ENCODE measurements at places on chromosomes 2 and 18.

DNA sequence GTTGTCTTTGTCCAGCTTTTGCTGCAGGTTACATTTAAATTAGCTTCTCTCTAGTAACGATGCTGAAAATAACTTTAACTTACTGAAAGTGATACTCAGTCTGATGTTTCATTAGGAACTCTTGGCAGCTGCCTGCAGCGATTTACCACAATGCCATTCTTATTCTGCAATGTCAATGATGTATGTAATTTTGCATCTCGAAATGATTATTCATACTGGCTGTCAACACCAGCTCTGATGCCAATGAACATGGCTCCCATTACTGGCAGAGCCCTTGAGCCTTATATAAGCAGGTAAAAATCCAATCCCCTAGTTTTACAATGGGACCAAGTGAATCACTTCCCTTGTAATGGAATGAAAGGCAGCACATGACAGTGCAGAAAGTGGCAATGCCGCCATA is 16.3 kb upstream of the MFF start:
- no peaks in the 10 kb centered on the region for H3K27me3 ChIP-seq
- H3K4me3 ChIP-seq = no peak overlapping the region

DNA sequence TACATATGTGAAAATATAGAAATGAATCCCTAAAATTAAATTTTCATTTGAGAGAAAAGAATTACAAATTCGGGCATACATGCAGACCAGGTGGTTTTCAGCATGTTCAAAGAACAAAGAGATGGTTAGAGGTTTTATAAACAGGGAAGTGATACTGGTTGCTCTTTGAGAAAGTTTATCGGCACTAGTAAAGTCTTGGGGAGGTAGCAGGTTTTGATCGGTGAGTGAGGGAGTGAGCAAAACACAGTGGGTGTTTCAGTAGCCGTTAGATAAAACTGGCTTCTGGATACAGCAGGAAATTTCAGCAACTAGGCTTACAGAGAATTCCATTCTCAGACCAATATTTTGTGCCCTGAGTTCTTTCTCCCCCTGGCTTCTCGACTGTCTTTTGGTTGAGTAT is 51.1 kb downstream of the DSC3 start:
- peaks cover 18% of the 10 kb centered on the region for H3K36me3 ChIP-seq
- DNase-seq = no peak
- H3K27me3 ChIP-seq = no peaks in the 10 kb centered on the region
- peaks cover 32% of the 10 kb centered on the region for H3K4me1 ChIP-seq

DNA sequence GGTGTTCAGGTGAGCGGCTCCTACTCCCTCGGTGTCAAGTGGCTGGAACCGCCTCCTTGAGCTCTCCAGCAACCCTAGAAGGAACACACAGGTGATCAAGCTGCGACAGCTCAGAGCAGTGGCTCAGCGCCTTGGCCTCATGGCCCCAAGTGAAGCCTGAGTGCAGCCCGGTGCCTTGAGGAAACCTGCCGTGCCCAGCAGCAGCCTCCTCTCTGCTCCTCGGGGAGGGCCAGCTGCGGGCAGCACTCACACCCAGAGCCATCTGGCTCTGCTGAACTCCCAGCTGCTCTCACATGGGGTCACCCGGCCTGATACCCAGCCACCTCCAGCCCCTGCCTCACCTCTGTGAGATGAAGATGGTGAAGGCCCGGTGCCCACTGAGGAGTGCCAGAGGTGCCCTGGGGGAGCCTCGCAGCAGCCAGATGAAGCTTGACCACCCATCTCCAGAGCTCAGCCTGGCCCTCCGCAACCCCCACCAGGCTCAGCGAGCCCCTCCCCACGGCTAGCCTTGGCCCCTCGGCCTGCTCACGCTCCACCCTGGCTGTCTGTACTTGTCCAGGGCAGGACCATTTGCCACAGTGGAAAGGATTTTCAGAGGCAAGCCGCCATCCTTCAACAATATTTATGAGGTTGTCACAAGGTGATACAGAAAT is 70.6 kb upstream of the RAB6C start:
- DNase-seq = no peak
- H3K36me3 ChIP-seq = no peaks in the 10 kb centered on the region
- no peak overlapping the region for H3K27ac ChIP-seq
- no peaks in the 10 kb centered on the region for H3K4me1 ChIP-seq

DNA sequence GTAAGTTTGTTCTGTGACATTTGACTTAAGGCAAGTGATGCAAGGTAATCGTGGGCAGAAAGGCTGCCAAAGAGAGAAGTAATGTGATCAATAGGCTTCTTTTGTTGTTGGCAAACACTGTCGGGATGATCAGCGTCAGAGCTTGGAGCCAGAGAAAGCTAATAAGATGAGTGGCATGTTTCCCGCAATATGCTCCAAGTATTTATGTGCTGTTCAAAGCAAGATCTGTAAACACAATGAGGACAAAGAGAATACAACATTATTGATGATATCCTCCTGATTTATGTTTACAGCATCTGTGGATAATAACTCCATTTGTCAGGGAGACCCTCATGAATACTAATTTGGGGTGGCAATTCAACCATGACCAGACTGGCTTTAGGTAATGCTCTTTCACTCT is 603.3 kb downstream of the TDRD15 start:
- H3K4me1 ChIP-seq = no peaks in the 10 kb centered on the region
- H3K36me3 ChIP-seq = no peaks in the 10 kb centered on the region

GRCh38 chr2:50691513-50691912 is 340.4 kb downstream of the NRXN1 start:
- no peak for DNase-seq
- H3K27me3 ChIP-seq = no peaks in the 10 kb centered on the region
- no peaks in the 10 kb centered on the region for H3K36me3 ChIP-seq
- no peak overlapping the region for H3K27ac ChIP-seq
- H3K4me1 ChIP-seq = no peaks in the 10 kb centered on the region

- H3K27ac ChIP-seq = no peak overlapping the region
- DNase-seq = no peak
- no peaks in the 10 kb centered on the region for H3K27me3 ChIP-seq
- no peak overlapping the region for H3K4me3 ChIP-seq
- peaks cover 77% of the 10 kb centered on the region for H3K36me3 ChIP-seq
Observed at GRCh38 chr2:99389946-99390345, 52.8 kb downstream of the EIF5B start.

- H3K4me3 ChIP-seq = no peak overlapping the region
- H3K36me3 ChIP-seq = no peaks in the 10 kb centered on the region
- no peak overlapping the region for H3K27ac ChIP-seq
- H3K4me1 ChIP-seq = no peaks in the 10 kb centered on the region
- DNase-seq = no peak
- peaks cover 9% of the 10 kb centered on the region for H3K27me3 ChIP-seq
Observed at GRCh38 chr2:56191617-56192016, 7.8 kb downstream of the CCDC85A start.

- no peak overlapping the region for H3K4me3 ChIP-seq
- no peaks in the 10 kb centered on the region for H3K4me1 ChIP-seq
- no peak for DNase-seq
- no peak overlapping the region for H3K27ac ChIP-seq
Observed at GRCh38 chr2:111053825-111054515, 66.7 kb upstream of the BCL2L11 start.

- no peaks in the 10 kb centered on the region for H3K27me3 ChIP-seq
- no peaks in the 10 kb centered on the region for H3K36me3 ChIP-seq
- no peak overlapping the region for H3K27ac ChIP-seq
- no peak for DNase-seq
- peaks cover 2% of the 10 kb centered on the region for H3K4me1 ChIP-seq
Observed at GRCh38 chr2:233061591-233062450, 1.7 kb downstream of the INPP5D start.

- H3K36me3 ChIP-seq = no peaks in the 10 kb centered on the region
- H3K4me3 ChIP-seq = no peak overlapping the region
- no peaks in the 10 kb centered on the region for H3K27me3 ChIP-seq
- no peak for DNase-seq
- peaks cover 11% of the 10 kb centered on the region for H3K4me1 ChIP-seq
Observed at GRCh38 chr2:130819608-130820278, 17.0 kb upstream of the ARHGEF4 start.

GRCh38 chr2:111910609-111911277 is 12.3 kb downstream of the MERTK start:
- no peaks in the 10 kb centered on the region for H3K4me1 ChIP-seq
- H3K36me3 ChIP-seq = no peaks in the 10 kb centered on the region
- H3K27me3 ChIP-seq = no peaks in the 10 kb centered on the region
- H3K4me3 ChIP-seq = no peak overlapping the region
- no peak for DNase-seq
- H3K27ac ChIP-seq = no peak overlapping the region

GRCh38 chr2:59732871-59733566 is 820.4 kb downstream of the BCL11A start:
- H3K27ac ChIP-seq = no peak overlapping the region
- no peaks in the 10 kb centered on the region for H3K27me3 ChIP-seq
- no peak overlapping the region for H3K4me3 ChIP-seq
- H3K36me3 ChIP-seq = no peaks in the 10 kb centered on the region

- no peaks in the 10 kb centered on the region for H3K4me1 ChIP-seq
- no peaks in the 10 kb centered on the region for H3K27me3 ChIP-seq
- no peak for DNase-seq
- H3K36me3 ChIP-seq = no peaks in the 10 kb centered on the region
Observed at GRCh38 chr2:124193706-124194105, 168.6 kb downstream of the CNTNAP5 start.

All from RWPE2 (cell line).